Activated naive CD8-positive, alpha-beta T cell treated with anti-CD3 and anti-CD28 coated beads, Interleukin-2, amount 10 ng/mL, durations not matched to agents 7 days and 5 days (primary cell): ENCODE measurements at places on chromosomes 2 and 18.

DNA sequence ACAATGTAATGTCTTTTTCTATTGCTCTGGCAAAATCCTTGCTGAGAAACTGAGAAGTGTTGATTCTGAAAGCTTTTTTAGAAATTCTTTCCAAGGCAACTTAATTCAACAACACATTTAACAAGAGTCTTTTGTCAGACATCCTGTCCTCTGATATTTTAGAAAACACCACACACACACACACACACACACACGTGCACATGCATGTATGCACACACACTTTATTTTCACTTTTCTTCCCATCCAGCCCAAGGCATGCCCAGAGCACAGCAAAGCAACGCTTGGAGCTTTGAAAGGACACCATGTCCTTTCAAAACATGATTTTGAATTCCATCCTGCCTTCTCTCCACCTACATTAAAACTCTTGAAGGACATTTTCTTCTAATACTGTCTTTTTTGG lies 116.1 kb downstream of the ATL2 start:
- DNase-seq, result no peak

DNA sequence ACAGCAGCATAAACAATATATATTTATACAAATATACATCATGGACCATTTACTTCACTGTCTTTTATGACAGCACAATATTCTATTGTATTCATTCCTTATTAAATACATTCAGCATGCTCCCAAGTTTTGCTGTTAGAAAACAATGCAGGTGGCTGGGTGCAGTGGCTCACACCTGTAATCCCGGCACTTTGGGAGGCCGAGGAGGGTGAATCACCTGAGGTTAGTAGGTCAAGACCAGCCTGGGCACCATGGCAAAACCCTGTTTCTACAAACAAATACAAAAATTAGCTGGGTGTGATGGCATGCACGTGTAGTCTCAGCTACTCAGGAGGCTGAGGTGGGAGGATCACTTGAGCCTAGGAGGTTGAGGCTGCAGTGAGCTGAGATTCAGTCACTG lies 39.0 kb downstream of the NPC1 start:
- DNase-seq, result no peak

DNA sequence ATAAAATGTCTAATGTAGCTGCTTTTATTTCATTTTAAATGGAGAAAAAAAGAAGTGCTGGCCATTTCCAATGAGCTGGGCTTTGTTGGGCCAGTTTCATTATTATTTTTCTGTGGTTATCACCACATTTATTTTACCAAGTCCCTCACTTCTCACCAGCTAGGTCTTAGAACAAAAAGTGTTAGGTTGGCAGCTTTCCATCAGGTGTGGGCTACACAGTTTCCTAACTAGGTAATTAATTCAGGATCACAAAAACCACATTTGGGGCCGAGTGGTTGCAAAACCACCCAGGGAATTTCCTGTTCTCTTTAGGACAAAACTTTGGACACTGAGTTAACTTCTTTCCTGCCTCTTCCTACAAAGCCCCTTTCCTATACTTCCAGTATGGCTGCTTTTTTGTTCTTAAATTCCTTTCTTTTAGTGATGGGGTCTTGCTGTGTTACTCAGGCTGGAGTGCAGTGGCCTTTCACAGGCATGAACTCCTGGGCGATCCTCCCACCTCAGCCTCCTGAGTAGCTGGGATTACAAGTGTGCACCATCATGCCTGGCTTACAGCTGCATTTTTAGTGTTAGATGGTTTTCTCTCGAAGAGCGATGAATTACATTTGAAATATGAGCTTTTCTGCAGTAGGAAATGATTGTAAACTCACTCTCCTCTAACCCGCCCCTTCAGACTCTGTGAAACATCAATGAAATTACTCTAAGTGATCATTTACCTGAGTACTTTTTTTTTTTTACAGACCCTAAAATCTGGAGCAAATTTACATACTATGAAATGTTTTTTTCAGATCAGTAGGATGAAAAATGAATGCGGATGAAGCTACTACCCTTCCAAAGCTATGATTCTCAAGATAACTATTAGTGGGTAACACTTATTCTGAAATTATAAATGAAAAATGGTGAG lies 2.6 kb upstream of the ZFP36L2 start:
- DNase-seq, result no peak

DNA sequence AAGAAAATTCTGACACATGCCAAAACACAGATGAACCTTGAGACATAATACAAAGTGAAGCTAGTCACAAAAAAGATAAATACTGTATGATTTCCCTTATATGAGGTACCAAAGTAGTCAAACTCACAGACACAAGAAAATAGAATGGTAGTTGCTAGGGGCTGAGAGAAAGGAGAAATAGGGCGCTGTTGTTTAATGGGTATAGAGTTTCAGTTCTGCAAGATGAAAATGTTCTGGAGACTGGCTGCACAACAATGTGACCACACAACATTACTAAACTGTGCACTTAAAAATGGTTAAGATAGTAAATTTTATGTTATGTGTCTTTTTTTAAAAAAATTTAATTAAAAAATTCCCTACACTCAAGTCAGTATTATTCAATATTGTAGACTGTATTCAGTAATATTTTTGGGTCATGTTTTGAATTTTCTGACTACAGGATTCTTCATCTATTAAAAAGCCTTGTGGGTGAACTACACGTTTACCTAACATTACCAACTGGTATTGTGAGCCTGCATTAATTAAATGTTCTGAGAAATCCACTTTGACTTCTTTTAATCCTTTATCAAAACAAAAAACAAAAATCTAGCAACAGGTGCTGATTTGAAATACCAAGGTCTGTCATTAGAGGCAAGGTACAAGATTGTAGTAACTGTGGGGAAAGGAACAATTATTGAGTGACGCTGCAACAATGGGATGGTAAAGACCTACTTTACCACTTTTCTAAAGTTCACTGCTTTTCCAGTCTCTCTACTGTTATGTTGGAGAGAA lies 140.8 kb upstream of the ZFP36L2 start:
- DNase-seq, result no peak

- no peak for DNase-seq
Measured at GRCh38 chr2:235011929-235012631, 60.3 kb downstream of the SH3BP4 start.

DNA sequence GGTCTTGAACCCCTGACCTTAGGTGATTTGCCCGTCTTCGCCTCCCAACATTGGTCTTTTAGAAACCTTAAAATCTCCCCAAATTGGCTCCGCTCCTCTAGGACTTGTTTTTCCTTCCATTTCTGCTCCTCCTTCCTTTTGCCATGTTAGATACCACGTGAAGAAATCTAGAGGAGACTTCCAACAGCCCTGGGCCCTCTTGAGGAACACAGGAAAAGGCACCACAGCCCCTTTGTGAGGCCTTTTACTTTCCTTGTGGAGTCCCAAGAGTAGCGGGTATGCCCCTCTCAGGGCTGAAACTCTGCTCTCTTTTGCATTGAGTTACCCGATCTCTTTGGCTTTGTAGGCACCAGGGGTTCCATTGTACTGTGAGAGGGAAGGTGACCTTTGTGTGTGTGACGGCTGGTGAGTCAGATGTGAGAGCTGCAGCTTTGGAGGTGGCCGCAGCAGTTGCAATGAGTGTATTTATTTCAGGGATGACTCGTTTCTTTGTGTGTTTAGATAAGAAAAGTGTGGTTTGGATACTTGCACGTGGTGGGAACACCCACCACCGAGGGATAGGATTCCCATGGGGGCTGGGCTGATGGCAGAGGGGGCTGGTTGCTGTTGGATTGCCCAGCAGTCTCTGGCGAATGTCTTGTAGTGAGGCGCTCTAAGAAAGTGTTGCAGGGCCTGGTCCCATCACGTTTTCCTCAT lies 218.4 kb upstream of the HS6ST1 start:
- no peak for DNase-seq

- no peak for DNase-seq
Measured at GRCh38 chr2:210971431-210971830, 415.0 kb downstream of the CPS1 start.

DNA sequence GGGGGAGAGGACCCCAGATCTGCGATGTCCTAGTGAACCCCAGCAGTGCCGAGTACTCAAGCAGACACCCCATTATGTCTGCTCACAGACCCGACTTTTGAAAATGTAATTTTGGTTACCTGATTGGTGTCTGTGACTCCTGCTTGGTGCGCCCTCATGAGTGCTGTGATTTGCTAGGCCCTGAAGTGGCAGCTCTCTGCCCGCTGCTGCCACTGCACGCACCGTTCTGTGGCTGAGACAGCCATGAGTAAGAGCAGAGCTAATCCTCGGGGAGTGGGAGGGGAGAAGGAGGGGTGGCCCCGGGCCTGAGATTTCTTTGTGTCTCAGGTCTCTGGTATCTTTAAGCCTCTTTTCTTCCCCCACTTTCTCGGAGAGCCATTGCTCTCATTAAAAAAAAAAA lies 18.2 kb downstream of the FHOD3 start:
- no peak for DNase-seq
